ENCODE measurements at places on chromosomes 6 and 20. TPM values are rescaled to one million over a fixed set of nuclear protein-coding genes. Genes with fewer than 3 reads are reported as not detected.

- H3K4me1 ChIP-seq: peaks cover 30% of the 10 kb centered on the region
- no peaks in the 10 kb centered on the region for H3K36me3 ChIP-seq
- DNase-seq: no peak
Observed at GRCh38 chr6:15062516-15063252, 183.2 kb upstream of the JARID2 start.

DNA sequence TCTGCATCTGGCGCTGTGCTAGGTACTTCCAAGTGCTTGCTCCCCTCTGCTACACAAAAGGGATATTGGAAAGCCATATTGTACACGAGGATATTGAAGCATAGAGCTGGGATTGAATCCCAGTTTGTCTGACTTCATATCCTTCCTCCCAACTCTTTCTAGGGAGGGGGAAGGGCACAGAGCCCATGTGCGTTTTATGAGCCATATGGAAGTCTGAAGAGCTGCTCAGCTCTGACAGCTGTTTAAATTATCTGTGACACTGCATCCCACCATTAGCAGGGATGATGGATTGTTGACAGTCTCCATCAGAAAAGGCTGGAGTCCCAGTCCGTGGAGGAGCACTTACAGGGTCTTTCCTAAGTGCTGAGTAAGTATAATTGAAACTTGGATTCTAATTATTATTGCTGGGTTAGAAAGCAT lies 18.4 kb downstream of the TIAM2 start:
- H3K36me3 ChIP-seq: no peaks in the 10 kb centered on the region
- no peak for DNase-seq
- no peak overlapping the region for H3K4me3 ChIP-seq
- H3K27ac ChIP-seq: no peak overlapping the region

Gene SAMD5
- polyA plus RNA-seq: not detected

DNA sequence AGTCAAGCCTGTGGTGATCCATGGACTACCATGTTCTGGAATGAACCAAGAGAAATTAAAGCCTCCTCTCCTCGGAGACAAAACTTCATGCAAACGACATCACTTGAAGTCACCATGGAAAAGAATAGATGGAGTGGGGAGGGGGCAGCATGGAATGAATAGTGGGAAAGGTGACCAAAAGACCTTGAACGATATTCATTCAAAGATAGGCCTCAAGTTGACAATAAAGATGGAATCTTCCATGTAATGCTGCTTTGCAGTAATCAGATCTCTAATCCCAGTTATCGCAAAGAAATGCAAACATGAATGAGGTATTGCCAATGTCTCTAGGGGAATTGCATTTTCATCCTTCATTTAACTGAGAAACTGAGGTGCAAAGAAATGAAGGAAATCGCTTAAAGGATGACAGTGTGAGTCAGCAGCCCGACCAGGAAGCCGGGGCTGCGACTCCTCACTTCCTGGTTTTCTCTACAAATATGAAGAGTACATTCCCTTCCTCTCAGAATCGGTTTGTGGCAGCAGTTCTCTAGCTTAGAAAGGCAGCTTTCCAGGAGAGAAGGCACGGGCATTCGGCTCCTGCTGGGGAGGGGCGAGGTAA lies 65.6 kb upstream of the RREB1 start:
- H3K4me1 ChIP-seq: peaks cover 27% of the 10 kb centered on the region
- peak overlapping the region; percentile 87 for H3K27ac ChIP-seq
- DNase-seq: no peak
- H3K27me3 ChIP-seq: no peaks in the 10 kb centered on the region
- H3K36me3 ChIP-seq: no peaks in the 10 kb centered on the region
- no peak overlapping the region for H3K4me3 ChIP-seq

- no peak overlapping the region for H3K4me3 ChIP-seq
- H3K4me1 ChIP-seq: no peaks in the 10 kb centered on the region
- no peak for DNase-seq
Observed at GRCh38 chr6:55704421-55704820, 125.4 kb upstream of the HMGCLL1 start.

DNA sequence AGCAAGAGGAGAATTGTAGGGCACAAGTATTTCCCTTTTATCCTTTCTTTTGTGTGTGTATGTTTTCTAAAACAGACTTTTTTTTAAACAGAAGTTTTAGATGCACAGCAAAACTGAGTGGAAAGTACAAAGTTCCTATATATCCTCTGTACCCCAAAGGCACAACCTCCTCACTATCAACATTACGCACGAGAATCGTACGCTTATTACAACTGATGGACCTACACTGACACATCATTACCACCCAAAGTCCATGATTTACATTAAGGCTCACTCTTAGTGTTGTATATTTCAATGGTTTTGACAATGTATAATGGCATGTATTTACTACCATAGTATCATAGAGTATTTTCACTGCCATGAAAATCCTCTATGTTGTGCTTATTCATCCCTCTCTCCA lies 32.6 kb downstream of the MAN1A1 start:
- peaks cover 41% of the 10 kb centered on the region for H3K4me1 ChIP-seq
- H3K27me3 ChIP-seq: no peaks in the 10 kb centered on the region
- H3K27ac ChIP-seq: no peak overlapping the region
- H3K4me3 ChIP-seq: no peak overlapping the region

DNA sequence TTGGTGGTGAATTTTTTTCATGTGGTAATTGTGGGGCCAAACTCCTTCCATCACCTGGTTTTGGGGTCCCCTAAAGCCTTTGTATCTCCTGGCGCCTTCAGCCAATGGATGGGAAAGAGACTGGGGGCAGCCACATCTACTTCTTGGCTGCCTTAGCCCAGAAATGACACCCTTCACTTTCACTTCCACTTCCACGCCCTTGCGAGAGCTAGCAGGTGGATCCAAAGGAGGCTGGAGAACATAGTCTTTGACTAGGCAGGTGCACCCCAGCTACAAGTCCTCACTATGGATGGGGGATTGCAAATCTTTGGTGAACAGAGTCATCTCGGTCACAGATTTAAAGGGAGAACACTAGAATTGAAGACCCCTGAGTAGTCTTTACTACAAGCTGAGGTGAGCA lies 70.8 kb downstream of the NDUFAF5 start:
- H3K27me3 ChIP-seq: no peaks in the 10 kb centered on the region
- no peaks in the 10 kb centered on the region for H3K36me3 ChIP-seq
- no peak overlapping the region for H3K27ac ChIP-seq
- DNase-seq: no peak
- no peak overlapping the region for H3K4me3 ChIP-seq
- H3K4me1 ChIP-seq: no peaks in the 10 kb centered on the region

GRCh38 chr20:46970937-46971630 lies 76.4 kb downstream of the EYA2 start:
- no peaks in the 10 kb centered on the region for H3K36me3 ChIP-seq
- no peak for DNase-seq
- peaks cover 45% of the 10 kb centered on the region for H3K27me3 ChIP-seq
- H3K4me3 ChIP-seq: no peak overlapping the region

Gene CDSN
- not detected for polyA plus RNA-seq
